Activated CD4-positive, alpha-beta memory T cell treated with anti-CD3 and anti-CD28 coated beads for 36 hours (primary cell): ENCODE measurements at places on chromosomes 3 and 15. TPM values are rescaled to one million over a fixed set of nuclear protein-coding genes. Genes with fewer than 3 reads are reported as not detected.

- no peak for DNase-seq
- H3K27me3 ChIP-seq = no peaks in the 10 kb centered on the region
- H3K4me3 ChIP-seq = no peak overlapping the region
- no peaks in the 10 kb centered on the region for H3K4me1 ChIP-seq
- H3K27ac ChIP-seq = no peak overlapping the region
- H3K36me3 ChIP-seq = peaks cover 65% of the 10 kb centered on the region
Measured at GRCh38 chr3:113064183-113064582, 73.4 kb downstream of the GTPBP8 start.

DNA sequence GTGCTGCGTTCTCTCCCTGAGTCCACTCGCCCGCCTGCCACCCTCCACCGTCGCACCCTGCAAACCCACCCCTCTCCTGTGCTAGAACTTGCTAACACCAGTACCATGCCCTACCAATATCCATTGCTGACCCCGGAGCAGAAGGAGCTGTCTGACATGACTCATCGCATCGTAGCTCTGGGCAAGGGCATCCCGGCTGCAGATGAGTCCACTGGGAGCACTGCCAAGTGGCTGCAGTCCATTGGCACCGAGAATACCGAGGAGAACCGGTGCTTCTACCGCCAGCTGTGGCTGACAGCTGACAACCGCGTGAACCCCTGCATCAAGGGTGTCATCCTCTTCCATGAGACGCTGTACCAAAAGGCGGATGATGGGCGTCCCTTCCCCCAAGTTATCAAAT, 4.9 kb upstream of the ALAS1 start:
- peaks cover 14% of the 10 kb centered on the region for H3K4me1 ChIP-seq
- H3K4me3 ChIP-seq = no peak overlapping the region
- no peaks in the 10 kb centered on the region for H3K36me3 ChIP-seq
- H3K27ac ChIP-seq = no peak overlapping the region
- DNase-seq = no peak
- H3K27me3 ChIP-seq = no peaks in the 10 kb centered on the region

GRCh38 chr15:59247364-59247763, 40.7 kb downstream of the LDHAL6B start:
- H3K27me3 ChIP-seq = no peaks in the 10 kb centered on the region
- no peaks in the 10 kb centered on the region for H3K36me3 ChIP-seq
- no peak overlapping the region for H3K4me3 ChIP-seq
- H3K27ac ChIP-seq = no peak overlapping the region
- DNase-seq = peak; percentile 60

DNA sequence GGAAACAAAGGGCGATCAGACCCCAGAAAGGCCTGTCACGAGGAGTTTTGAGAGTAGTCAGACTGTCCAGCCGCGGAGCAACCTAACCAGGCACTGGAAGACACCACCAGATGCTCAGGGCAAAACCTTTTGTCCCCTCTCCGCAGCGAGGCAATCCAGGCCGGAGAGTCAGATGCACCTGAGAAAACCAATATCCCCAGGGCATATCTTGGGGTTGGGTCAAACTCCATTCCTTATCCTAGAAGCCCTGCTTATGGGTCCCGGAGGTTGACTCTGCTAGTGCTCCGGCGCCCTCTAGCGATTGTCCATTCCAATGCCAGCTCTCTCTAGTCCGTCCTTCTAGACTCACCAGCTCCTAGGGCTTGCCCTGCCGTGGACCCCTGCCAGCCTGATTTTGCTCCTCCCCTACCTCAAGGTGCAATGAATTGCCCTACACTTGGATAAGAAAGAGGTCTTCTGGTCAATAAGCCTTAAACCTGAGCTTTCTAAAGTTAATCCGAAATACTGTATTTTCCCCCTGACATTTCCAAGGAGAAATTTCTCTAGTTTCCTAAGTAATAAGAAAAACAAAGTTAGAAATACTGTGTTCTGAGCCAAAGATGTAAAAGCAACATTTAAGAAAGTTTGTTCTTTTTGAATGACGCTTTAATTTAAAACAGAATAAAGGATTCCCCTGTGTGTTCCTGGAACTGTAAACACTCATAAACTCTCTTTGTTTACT, 5.5 kb downstream of the CPNE4 start:
- H3K4me3 ChIP-seq = no peak overlapping the region
- H3K36me3 ChIP-seq = no peaks in the 10 kb centered on the region
- H3K4me1 ChIP-seq = peaks cover 5% of the 10 kb centered on the region
- peak; percentile 77 for DNase-seq
- H3K27me3 ChIP-seq = peaks cover 46% of the 10 kb centered on the region

The ZMYND10 gene
- total RNA-seq = 1.00 TPM

The SLC2A2 gene
- not detected for total RNA-seq

GRCh38 chr15:74571191-74571590, 30.2 kb downstream of the ARID3B start:
- H3K4me3 ChIP-seq = no peak overlapping the region
- H3K27me3 ChIP-seq = no peaks in the 10 kb centered on the region

The KLF15 gene
- total RNA-seq = 0.46 TPM

The PIAS1 gene
- 29.4 TPM for total RNA-seq

- no peak overlapping the region for H3K27ac ChIP-seq
- no peaks in the 10 kb centered on the region for H3K4me1 ChIP-seq
- no peaks in the 10 kb centered on the region for H3K27me3 ChIP-seq
Measured at GRCh38 chr15:46682969-46683791, 1034.1 kb upstream of the SEMA6D start.

DNA sequence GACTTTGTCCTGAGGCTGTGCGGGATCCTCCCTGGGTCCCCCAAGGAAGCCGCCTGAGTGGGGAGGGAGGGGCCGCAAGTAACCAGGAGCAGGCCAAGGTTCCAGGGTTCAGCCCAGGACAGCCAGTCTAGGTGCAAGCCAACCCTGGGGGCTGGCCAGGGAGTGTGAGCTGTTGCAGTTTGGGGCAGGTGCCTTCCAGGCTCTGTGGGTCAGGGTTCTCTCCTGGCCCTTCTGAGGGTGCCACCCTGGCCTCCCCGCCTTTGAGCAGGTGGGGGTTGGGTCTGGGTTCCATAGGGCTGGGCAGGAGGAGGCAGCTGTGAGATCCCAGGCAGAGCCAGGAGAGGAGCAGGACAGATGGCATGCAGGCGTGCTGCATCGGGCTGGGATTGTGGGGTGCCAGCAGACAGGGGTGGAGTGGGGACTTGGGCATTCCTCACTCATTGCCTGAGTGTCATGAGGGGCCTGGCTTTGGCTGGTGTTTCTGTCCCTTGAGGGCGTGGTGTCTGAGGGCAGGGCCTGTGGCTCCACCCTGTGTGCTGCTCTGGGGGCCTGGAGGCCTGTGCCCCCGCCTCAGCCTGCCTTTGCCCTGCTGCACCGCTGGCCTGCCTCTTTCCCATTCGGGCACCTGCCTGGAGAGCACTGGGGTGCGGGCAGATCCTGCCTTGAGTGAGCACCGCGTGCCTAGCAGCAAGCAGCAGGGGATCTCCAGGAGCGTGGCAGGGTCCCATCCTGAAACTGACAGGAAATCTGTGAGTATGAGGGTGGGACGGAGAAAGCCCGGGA, 18.4 kb downstream of the KLF13 start:
- H3K36me3 ChIP-seq = peaks cover 36% of the 10 kb centered on the region
- H3K27me3 ChIP-seq = no peaks in the 10 kb centered on the region
- DNase-seq = peak; percentile 63
- peak overlapping the region; percentile 93 for H3K4me3 ChIP-seq
- peak overlapping the region; percentile 100 for H3K27ac ChIP-seq

GRCh38 chr3:160987982-160988964, 116.9 kb downstream of the B3GALNT1 start:
- DNase-seq = no peak
- H3K27ac ChIP-seq = no peak overlapping the region
- no peaks in the 10 kb centered on the region for H3K27me3 ChIP-seq
- no peaks in the 10 kb centered on the region for H3K36me3 ChIP-seq
- no peaks in the 10 kb centered on the region for H3K4me1 ChIP-seq
- no peak overlapping the region for H3K4me3 ChIP-seq

The STXBP5L gene
- not detected for total RNA-seq

GRCh38 chr3:43644443-43644842, 22.6 kb upstream of the ANO10 start:
- H3K36me3 ChIP-seq = no peaks in the 10 kb centered on the region
- DNase-seq = no peak
- H3K4me3 ChIP-seq = no peak overlapping the region

GRCh38 chr3:179373938-179374337, 26.4 kb downstream of the MFN1 start:
- peaks cover 24% of the 10 kb centered on the region for H3K36me3 ChIP-seq
- no peak for DNase-seq

The CCR1 gene
- total RNA-seq = 0.80 TPM

The RASL12 gene
- total RNA-seq = not detected

- peaks cover 4% of the 10 kb centered on the region for H3K4me1 ChIP-seq
- no peaks in the 10 kb centered on the region for H3K36me3 ChIP-seq
- no peak for DNase-seq
- H3K27me3 ChIP-seq = peaks cover 15% of the 10 kb centered on the region
- no peak overlapping the region for H3K27ac ChIP-seq
Measured at GRCh38 chr3:174444391-174444790, 414.7 kb upstream of the NAALADL2 start.

The CISH gene
- 319 TPM for total RNA-seq

The SH2D7 gene
- not detected for total RNA-seq

The TTLL13 gene
- 0.73 TPM for total RNA-seq

The GOLGA6L10 gene
- total RNA-seq = 1.3 TPM

The GOLGA6L26 gene
- total RNA-seq = not detected

The BUB1B gene
- 88.8 TPM for total RNA-seq

GRCh38 chr3:178063461-178063860, 472.8 kb upstream of the KCNMB2 start:
- H3K27ac ChIP-seq = no peak overlapping the region
- no peaks in the 10 kb centered on the region for H3K27me3 ChIP-seq
- H3K4me3 ChIP-seq = no peak overlapping the region
- H3K36me3 ChIP-seq = no peaks in the 10 kb centered on the region
- H3K4me1 ChIP-seq = no peaks in the 10 kb centered on the region

- H3K36me3 ChIP-seq = no peaks in the 10 kb centered on the region
- H3K27ac ChIP-seq = no peak overlapping the region
- peaks cover 33% of the 10 kb centered on the region for H3K4me1 ChIP-seq
- no peaks in the 10 kb centered on the region for H3K27me3 ChIP-seq
- H3K4me3 ChIP-seq = no peak overlapping the region
- DNase-seq = no peak
Measured at GRCh38 chr3:38152609-38153008, 12.7 kb upstream of the OXSR1 start.

The COL7A1 gene
- 1.1 TPM for total RNA-seq
